ENCODE measurements at places on chromosomes 12 and 14.

- DNase-seq, result no peak
Measured at GRCh38 chr12:108772247-108772646, 40.9 kb upstream of the CORO1C start.

DNA sequence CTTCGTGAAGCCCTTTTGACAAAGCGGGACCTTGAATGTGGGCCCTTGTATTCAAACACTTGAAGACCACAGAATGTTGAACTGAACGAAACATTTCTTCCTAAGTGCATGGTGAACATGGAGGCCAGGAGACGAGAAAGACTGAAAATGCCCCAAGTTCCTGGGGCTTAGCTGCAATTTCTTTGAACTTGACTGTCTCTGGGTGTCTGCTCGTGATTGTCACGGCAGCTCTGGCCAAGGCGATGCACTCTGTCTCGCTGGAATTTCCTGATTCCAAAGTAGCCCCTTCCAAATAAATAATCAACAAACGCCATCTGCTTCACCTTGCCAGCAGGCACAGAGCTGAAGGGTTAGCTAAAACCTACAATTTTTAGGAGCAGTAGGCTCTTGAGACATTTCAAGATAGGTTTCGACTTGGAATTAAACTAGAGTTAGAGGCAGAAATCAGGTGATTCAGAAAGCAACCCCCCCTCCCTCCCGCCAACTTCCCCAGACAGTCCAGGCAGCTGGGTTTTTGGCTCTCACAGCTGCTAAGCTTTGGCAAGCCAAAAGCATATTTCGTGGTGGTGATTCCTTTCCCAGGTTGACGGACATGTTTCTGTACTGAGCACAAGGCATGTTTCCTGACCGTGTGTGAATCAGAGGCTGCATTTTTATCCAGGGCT, 13.5 kb upstream of the IRF2BPL start:
- DNase-seq, result no peak

GRCh38 chr12:93376436-93377251, 1.1 kb upstream of the NUDT4 start:
- DNase-seq, result no peak

GRCh38 chr14:67537736-67538135, 4.6 kb downstream of the PLEKHH1 start:
- no peak for DNase-seq

DNA sequence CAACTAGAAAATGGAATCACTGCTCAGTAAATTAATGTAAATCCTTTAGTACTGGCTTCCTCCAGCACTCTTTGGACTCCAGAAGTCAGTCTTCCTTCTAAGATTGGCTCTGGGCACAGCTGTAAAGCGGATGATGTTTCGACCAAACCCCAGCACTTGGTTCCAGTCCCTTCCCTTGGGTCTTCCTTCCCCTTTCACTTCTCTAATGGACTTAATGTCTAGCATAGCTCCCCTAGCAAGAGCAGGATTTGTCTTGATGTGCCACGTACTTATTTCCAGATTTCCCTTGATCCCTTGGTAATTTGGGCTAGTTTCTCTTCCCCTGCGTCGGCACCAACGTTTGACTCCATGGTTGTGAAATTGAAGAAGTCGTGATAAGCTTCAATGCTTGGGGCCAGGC, 28.3 kb downstream of the C12orf75 start:
- no peak for DNase-seq
